Left kidney (tissue), 8 donors: ENCODE measurements at places on chromosomes 6 and 20.

- DNase-seq: peak; percentile 78
Observed at GRCh38 chr6:113564371-113565171, 292.6 kb upstream of the MARCKS start.

DNA sequence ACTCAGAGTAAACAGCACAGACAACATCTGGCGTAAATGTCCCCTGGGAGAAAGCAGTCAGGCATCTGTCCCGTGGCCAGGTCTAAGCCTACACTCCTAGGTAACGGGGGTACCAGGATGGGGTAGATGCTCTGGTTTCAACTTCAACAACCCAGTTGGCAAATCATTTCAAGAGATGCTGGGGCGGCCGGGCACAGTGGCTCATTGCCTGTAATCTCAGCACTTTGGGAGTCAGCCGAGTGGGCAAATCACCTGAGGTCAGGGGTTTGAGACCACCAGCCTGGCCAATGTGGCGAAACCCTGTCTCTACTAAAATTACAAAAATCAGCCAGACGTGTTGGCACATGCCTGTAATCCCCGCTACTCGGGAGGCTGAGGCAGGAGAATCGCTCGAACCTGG is 12.3 kb downstream of the PREX1 start:
- no peak for DNase-seq

DNA sequence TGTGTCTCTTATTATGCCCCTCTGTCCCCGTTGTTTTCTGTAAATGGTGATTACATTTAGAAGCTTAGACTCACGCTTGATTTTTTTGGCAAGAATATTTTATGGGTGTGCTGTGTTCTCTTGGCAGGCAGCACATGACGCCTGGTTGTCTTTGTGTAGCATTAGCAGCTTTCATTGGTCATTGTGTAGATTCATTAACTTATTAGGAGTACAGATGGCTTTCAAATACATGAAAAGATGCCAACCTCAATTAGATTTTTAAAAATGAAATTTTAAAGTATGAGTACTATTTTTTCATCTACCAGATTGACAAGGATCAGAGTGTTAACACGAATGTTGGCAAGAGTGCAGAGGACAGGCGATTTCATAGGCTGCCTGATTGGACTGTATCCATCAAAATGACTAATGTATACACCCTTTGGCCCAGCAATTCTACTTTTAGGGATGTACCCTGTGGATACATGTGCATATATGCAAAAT is 15.2 kb downstream of the COX4I2 start:
- DNase-seq: no peak

DNA sequence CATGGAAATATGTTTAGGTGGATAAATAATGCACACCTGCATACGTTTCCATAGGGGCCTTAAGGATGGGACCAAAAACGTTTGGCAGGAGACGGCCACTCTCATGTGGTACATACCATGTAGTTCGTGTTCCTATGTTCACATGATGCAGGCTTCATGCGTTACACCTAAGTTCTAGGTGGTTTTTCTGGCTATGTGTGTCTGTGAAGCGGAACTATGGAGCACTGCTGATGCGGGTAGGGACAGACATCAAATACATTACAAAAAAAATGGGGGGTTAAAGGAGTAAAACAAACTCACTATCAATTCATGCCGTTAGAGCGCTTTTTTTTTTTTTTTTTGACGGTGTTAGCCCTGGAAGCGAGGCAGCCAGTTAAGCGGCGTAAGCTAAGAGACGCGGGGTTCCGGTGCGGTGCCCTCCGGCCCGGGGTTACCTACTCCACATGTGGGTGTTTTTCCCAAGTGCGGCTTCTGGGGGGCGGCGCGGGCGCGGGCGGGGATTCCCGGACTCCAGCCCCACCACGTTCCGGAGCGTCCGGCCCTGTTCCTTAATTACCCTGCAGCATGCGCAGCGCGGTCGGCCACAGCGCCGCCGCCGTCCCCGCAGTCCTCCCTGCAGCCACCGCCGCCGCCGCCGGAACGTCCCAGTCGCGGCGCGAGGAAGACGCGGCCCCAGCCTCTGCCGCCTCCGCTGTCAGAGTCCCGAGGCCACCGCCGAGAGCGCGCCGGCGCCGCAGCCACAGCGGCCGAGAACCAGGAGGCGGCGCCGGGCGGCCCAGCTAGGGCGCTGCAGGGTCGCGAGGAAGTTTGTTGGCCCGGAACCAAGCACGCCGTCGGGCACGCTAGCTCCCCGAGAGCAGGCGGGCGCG is 648 bp downstream of the COL19A1 start:
- DNase-seq: peak; percentile 57

- no peak for DNase-seq
Observed at GRCh38 chr20:35497780-35498189, 31.7 kb downstream of the C20orf173 start.

DNA sequence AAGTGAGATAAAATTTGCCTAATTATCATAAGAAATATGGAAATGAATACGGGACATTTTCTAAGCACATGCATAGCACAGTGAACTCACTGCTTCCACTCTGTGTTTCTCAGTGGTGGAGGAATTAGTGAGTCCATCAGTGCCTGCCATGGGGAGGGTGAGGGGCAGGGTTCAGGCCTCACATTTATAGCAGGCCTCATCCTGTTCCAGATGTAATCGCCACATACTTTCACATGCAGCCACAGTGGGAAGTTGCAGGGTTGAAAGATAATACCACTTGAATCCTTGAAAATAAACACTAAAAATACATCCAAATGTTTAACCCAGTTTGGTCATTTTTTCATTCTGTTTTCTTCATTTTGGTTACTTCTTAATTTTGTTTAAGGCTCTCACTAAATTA is 29.9 kb upstream of the ANKEF1 start:
- DNase-seq: no peak

- no peak for DNase-seq
Observed at GRCh38 chr6:45658958-45659357, 281.2 kb upstream of the SUPT3H start.

DNA sequence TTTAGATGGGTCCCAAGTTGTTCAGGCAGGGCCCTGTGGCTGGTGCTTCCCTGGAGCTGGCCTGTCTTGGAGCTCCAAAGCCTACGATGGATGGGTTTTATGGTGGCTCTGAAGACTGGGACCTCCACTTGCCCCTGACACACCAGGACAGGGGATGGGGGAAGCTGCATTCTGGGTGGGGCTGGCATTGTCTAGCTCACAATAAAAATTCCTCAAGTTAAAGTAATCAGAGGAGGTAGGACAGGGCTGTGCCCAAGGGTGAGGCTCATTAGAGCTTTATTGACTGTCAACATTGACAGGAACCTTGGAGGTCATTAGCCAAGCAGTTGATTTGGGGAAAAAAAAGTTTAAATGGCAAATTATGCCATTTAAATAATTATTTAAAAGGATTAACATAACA is 35.7 kb downstream of the TFAP2C start:
- no peak for DNase-seq

DNA sequence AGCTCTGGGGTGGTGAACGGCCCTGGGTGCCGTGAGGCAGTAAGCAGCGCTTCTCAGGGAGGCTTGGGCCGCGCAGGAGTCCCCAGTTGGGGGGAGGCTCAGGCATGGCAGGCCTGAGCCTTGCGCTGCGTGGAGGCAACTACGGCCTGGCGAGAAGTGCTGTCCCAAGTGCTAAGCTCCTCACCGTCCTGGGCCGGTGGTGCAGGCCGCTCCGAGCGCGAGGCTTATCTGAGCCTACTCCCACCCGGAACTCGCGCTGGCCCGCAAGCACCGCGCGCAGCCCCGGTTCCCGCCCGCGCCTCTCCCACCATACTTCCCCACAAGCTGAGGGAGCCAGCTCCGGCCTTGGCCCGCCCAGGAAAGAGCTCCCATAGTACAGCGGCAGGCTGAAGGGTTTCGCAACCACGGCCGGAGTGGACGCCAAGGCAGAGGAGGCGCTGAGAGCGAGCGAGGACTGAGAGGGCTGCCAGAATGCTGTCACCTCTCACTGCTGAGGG is 1.8 kb upstream of the WRNIP1 start:
- no peak for DNase-seq

DNA sequence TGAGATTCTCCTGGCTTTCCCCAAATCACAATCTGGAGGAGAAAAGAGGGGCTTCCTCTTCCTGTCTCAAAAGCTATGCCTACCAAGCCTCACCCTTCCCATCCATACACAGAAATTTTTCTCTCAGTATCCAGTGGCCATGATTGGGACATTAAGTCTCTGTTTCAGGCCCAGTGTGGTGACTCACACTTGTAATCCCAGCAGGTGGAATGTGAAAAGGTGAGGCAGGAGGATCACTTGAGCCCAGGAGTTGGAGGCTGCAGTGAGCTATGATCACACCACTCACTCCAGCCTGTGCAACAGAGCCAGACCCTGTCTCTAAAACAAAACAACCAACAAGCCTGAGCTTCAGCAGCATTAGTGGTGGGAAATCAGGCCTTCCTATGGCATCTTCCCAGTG is 210.0 kb downstream of the OGFRL1 start:
- DNase-seq: no peak

- DNase-seq: no peak
Observed at GRCh38 chr20:8562356-8562755, 430.3 kb downstream of the PLCB1 start.

- DNase-seq: no peak
Observed at GRCh38 chr20:5848711-5849505, 98.7 kb downstream of the SHLD1 start.

GRCh38 chr6:22925920-22926789 is 356.8 kb downstream of the HDGFL1 start:
- DNase-seq: no peak

GRCh38 chr6:151339369-151339768 is 52.0 kb downstream of the ZBTB2 start:
- no peak for DNase-seq

DNA sequence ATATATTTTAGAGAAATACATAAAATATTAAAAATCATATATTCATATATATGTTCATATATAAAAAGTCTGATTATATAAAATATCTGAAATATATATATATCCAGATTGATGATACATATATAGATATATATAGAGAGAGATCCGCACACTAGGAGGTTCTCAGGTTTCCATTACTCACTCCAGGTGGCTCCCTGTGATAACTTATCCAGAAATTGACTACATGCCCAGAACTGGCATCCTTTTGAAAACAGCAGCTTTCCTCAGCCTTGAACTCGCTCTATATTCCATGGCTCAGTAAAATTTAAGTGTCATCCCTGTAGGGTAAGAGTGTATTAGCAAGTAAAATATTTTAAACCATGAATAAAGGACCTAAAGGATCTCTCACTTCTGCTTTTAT is 206.8 kb downstream of the TINAG start:
- no peak for DNase-seq

GRCh38 chr6:140041571-140042332 is 667.3 kb upstream of the CITED2 start:
- no peak for DNase-seq

GRCh38 chr20:56956534-56956933 is 309.9 kb downstream of the BMP7 start:
- DNase-seq: no peak

DNA sequence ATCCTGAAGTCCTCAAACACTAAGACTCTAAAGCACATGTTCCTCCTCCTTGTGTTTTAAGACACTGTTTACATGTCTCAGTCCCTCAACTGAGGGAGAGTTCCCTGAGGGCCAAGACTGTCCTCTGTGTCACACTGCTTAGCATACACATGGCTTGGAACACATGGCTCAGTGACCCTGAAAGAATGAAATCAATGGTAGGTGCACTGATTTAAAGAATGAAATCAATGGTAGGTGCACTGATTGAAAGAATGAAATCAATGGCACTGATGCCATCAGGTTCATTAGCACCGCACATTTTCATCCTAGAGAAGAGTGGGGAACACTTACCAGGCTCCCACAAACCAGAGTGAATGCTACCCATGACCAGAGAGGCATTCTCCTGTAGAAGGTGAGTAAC is 9.8 kb downstream of the TOMM34 start:
- DNase-seq: no peak

- no peak for DNase-seq
Observed at GRCh38 chr20:15610787-15611186, 962.5 kb downstream of the KIF16B start.

GRCh38 chr6:7528565-7528964 is 12.9 kb upstream of the DSP start:
- DNase-seq: no peak
